BJ (cell line): ENCODE measurements at places on chromosomes 2 and 18. TPM values are rescaled to one million over a fixed set of nuclear protein-coding genes. Genes with fewer than 3 reads are reported as not detected.

GRCh38 chr2:26640331-26640745 lies 828 bp downstream of the CIB4 start:
- DNase-seq = peak; percentile 10

DNA sequence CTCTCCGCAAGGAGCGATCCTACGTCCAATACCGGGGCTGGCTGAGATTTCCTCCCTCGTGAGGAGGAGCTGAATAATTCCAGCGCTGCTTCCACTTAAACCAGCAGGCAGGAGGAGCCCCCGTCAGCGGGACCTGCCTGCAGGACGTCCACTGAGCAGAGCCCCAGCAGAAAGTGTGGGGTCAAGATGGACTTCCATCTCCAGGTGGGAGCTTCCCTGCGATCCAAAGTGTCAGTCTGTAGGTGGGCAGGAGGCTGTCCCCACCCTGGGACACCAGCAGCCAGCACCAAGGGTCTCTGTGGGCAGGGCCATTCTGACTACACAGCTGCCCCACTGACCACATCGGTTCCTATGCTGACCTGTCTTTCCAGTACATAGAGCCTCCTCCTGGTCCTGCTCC lies 462 bp upstream of the OTOS start:
- no peak for DNase-seq

DNA sequence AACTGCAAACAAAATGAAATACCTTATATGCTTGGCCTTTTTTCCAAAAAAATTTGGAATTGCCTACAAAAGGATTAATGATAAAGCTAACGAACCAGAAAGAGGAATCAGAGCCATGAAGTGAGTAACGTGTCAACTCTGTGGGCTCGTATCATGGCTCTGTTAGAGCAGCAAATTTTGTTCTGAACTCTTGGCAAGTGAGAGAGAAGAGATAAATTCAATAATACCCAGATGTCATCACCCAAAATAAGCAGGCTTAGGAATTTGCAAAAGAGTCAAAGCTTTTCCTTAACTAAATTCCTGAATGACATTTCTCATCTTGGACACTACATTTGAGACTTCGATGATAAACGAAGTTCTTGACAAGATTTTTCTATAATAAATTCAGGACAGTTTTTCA lies 4.4 kb downstream of the TXNDC2 start:
- DNase-seq = no peak

GRCh38 chr2:43175020-43175441 lies 51.4 kb downstream of the ZFP36L2 start:
- no peak for DNase-seq

- DNase-seq = no peak
Measured at GRCh38 chr2:169225233-169225750, 137.0 kb downstream of the LRP2 start.

GRCh38 chr18:21686282-21687105 lies 18.1 kb downstream of the ABHD3 start:
- no peak for DNase-seq

- DNase-seq = no peak
Measured at GRCh38 chr2:136098441-136098840, 19.5 kb downstream of the CXCR4 start.

DNA sequence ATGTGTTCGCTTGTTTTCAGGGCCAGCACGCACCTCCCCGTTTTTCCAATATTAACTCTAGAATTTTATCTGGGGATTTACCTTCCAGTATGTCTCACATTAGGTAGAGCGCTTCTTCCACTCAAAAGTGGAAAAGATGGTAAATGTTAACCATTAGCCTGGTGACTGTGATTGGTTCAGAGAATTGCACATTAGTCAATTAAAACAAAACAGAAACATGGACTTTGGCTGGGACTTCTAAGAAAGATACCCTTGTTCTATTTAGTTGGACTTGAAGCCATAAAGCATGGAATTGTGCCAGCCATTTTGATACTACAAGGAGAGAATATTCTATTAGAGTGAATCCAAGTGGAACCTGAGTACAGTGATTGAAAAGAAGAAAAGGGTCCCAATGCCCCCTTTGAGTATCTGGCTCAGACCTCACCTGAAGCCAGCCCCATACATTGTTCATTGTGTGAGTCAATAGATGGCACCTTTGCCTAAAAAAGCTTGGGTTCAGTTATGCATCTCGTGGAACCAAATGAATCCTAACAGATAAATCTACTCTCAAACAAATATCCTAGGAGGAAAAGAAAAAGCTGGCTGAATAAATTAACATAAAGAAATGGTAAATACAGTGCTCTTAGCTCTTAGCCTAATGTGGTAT lies 354.3 kb downstream of the IRS1 start:
- DNase-seq = no peak

DNA sequence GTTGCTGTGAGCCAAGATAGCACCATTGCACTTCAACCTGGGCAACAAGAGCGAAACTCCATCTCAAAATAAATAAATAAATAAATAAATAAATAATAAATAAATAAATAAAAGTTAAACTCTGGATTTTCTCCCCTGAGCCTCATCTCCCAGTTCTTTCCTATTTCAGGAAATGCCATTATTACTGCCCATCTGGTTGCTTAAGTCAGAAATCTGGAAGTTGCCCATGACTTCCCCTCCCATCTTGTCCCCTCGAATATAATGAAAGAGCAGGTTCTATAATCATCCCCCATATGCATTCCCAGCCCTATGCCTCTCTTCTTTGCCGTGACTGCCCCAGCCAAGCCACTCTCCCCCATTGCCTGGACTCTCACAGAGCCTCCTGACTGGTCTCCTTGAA lies 4.2 kb upstream of the PSD4 start:
- no peak for DNase-seq

GRCh38 chr2:216116418-216116817 lies 7.3 kb downstream of the XRCC5 start:
- DNase-seq = no peak

- DNase-seq = peak; percentile 55
Measured at GRCh38 chr2:189287982-189288521, 108.5 kb upstream of the COL5A2 start.

GRCh38 chr2:236991874-236992273 lies 93.8 kb upstream of the COPS8 start:
- DNase-seq = no peak

- no peak for DNase-seq
Measured at GRCh38 chr2:105329561-105330495, at the start of gene TGFBRAP1. Gene TGFBRAP1 (minus strand): TSS chr2:105329735. CDS start chr2:105308301, 21,434 bp downstream.

GRCh38 chr2:182891611-182892010 lies 25.2 kb upstream of the FRZB start:
- no peak for DNase-seq

DNA sequence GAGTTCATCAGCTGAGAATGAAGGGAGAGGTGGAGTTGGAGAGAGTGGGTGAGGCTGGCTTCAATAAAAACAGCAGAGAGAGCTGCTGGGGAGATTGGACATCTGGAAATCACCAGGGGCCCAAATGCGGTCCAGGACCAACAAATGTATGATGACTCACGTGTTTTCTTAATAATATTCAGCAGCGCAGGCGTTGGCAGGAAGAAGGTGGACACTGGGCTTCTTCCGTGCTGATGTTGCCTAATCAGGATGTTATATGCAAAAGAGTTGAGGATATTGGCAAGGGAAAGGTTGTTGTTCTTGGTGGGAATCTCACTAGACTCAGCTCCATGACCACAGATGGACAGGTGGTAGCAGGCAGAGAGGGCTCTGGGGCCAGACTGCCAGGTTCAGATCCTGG lies 12.8 kb upstream of the PLA2R1 start:
- DNase-seq = peak; percentile 95

- DNase-seq = peak; percentile 9
Measured at GRCh38 chr2:174263997-174264396, 15.7 kb upstream of the OLA1 start.

DNA sequence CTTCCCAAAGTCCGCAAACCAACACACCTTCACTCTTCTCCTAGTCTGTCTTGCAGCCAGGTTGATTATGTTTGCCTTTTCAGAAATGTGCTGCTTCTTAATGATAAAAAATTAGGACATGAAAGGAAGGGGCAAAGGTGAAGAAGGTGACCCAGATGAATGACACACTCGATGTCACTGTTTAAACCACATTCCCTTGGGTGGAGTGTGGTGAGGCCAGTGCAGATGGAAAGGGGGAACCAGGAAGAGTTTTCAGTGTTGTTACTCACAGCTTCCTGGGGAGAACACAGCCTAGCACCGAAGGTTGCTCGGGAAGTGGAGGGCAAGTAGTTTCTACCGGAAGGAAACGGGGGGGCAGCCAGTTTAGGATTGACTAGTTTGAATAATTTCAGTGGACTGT lies 57.2 kb upstream of the BOD1L2 start:
- no peak for DNase-seq

DNA sequence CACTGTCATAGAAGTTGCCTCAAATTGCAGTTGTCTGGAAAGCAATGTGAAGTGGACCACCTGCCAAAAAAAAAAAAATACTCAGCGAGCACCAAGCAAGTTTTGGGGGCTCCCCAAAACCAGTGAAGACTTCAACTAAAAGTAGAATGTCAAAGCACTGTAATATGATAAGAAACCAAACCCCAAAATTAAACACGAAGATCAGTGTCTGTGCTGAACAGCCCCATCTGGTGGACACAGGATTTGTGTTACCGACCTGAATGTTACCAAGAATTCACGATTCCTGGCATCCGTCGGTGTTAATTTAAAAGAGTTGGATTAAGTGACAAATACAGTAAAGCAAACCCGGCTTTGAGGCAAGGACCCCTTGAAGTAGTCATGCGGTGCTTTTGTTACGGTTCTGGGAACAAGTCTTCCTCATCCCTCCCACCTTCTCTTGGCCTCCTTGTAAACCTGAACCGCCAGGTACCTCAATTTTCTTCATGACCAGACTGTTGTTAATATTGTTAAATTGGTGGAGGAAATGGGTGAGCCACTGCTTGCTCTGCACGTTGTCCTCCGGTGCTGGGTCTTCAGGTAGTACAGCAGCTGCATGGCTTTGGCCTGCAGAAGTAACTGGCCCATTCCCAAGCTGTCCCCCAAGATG lies 31.3 kb upstream of the SSB start:
- DNase-seq = no peak

DNA sequence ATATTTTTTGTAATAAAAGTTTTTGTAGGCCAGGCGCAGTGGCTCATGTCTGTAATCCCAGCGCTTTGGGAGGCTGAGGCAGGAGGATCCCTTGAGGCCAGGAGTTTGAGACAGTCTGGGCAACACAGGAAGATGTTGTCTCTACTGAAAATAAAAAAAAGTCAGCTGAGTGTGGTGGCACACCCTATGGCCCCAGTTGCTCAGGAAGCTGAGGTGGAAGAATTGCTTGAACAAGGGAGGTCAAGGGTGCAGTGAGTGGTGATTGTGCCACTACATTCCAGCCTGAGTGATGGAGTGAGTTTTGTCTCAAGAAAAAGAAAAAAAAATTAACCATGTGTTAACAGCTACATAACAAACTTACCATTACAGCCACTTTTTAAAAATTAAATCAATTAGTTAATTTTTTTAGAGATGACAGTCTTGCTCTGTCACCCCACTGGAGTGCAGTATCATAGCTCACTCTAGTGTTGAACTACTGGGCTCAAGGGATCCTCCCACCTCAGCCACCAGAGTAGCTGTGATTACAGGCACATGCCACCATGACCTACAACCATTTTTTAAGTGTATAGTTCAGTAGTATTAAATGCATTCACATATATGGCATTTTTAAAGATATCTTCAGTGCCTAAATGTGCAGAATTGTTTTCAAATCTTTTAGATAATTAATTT lies 67.2 kb upstream of the ACYP2 start:
- no peak for DNase-seq

GRCh38 chr2:217988014-217988839 lies 14.6 kb downstream of the TNS1 start:
- DNase-seq = no peak

DNA sequence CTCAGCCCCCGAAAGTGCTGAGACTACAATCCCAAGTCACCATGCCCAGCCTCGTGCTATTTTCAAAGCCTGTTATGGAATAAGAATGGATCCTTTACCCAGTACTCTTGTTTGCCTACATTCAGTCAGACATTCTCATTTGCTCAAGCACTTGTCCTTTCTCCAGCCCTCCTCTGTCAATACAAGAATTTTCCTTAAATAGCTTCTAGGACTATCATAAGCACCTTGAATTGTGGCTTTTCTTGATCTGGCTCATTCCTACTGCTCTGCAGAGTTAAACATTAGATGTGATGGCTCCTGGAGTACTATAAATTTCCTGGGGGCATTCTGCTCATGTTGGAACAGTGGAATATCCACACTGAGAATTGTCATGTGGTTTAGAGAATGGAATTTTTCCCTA lies 506.1 kb downstream of the ARHGAP15 start:
- no peak for DNase-seq

GRCh38 chr2:160194351-160194750 lies 5.7 kb downstream of the ITGB6 start:
- DNase-seq = no peak

GRCh38 chr2:240556553-240557100 lies 1.2 kb downstream of the ANKMY1 start:
- no peak for DNase-seq

DNA sequence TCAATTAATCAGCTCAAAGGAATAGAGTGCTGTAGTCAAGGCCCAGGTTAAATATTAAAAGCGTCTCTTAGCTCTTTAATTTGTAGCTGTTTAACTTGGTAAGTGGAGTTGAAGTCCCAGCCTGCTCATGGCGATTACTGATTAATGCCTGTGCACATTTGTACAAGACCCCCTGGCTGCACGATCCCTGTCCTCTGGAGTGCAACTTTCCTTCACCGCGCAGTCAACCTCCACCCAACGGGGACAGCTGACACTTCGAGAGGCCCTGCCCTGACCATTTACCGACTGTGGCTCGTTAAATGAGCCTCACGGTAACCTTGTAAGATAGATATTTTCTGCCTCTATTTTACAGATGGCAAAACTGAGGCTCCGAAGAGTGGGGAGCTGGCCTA lies 5.5 kb upstream of the CYS1 start:
- DNase-seq = no peak

DNA sequence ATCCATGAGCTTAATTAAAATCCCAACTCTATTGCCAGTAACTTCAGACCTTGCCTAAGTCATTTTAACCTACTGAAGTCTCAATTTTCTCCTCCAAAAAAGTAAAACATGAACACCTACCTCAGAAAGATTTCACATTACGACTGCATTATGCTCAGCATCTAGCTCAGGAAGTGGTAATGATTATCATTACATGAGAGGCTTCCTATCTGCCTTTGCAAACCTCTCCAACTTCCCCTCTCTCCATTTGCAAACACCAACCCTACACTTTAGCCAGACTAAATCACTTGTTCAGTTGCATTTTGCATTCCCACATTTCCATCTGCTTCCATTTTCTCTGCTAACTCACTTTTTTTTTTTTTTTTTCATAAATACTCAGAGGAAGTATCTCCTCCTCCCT lies 6.8 kb downstream of the SLC38A11 start:
- no peak for DNase-seq

GRCh38 chr2:76415821-76416220 lies 705.1 kb upstream of the GCFC2 start:
- no peak for DNase-seq

The FABP1 gene
- not detected in 2 replicates for polyA plus RNA-seq

The MAP2 gene
- 3.5 and 3.7 TPM in 2 replicates for polyA plus RNA-seq

The LRATD1 gene
- polyA plus RNA-seq = 0.11 and 0.21 TPM in 2 replicates

The SERPINB3 gene
- polyA plus RNA-seq = not detected in 2 replicates

The CRACDL gene
- polyA plus RNA-seq = not detected in 2 replicates

The MYOM1 gene
- 0.26 and 0.48 TPM in 2 replicates for polyA plus RNA-seq

The TMEM247 gene
- polyA plus RNA-seq = not detected in 2 replicates

The MROH2A gene
- not detected in 2 replicates for polyA plus RNA-seq

The TACR1 gene
- 0.04 and 0.07 TPM in 2 replicates for polyA plus RNA-seq

The UGT1A3 gene
- polyA plus RNA-seq = not detected in 2 replicates

The HOXD12 gene
- not detected in 2 replicates for polyA plus RNA-seq

The TUBB6 gene
- 537 and 765 TPM in 2 replicates for polyA plus RNA-seq

The IL36B gene
- polyA plus RNA-seq = not detected in 2 replicates

The STAT4 gene
- 1.3 and 1.5 TPM in 2 replicates for polyA plus RNA-seq

The NEB gene
- under 0.01 and 0.01 TPM in 2 replicates for polyA plus RNA-seq

The ZNF385B gene
- 0.12 and 0.22 TPM in 2 replicates for polyA plus RNA-seq

The CPS1 gene
- 10.9 and 21.9 TPM in 2 replicates for polyA plus RNA-seq

The CDH19 gene
- polyA plus RNA-seq = not detected in 2 replicates

The CCDC150 gene
- 0.96 and 2.1 TPM in 2 replicates for polyA plus RNA-seq

The CDH2 gene
- polyA plus RNA-seq = 180 and 254 TPM in 2 replicates
